ENCODE measurements at places on chromosomes 6 and 20. TPM values are rescaled to one million over a fixed set of nuclear protein-coding genes. Genes with fewer than 3 reads are reported as not detected.
A peak's percentile ranks its signal among the peaks of the same experiment; 100 is the strongest.

SNPH gene
- total RNA-seq = 1.8 TPM

C6orf62 gene
- total RNA-seq = 125 TPM

ABHD12 gene
- total RNA-seq = 56.6 TPM

RUNX2 gene
- total RNA-seq = 0.26 TPM

PLCB4 gene
- 10.1 TPM for total RNA-seq

HACE1 gene
- 17.0 TPM for total RNA-seq

HLA-DMB gene
- total RNA-seq = 1.7 TPM

BTBD9 gene
- total RNA-seq = 7.8 TPM

PPARD gene
- 13.9 TPM for total RNA-seq

PCK1 gene
- total RNA-seq = not detected

CDSN gene
- total RNA-seq = not detected

HCK gene
- 1.8 TPM for total RNA-seq

GSTA1 gene
- not detected for total RNA-seq

- H3K27me3 ChIP-seq = no peaks in the 10 kb centered on the region
- no peak overlapping the region for H3K27ac ChIP-seq
- no peaks in the 10 kb centered on the region for H3K4me1 ChIP-seq
- DNase-seq = no peak
- no peaks in the 10 kb centered on the region for H3K36me3 ChIP-seq
Observed at GRCh38 chr6:134657751-134658527, 292.0 kb downstream of the ALDH8A1 start.

- no peak overlapping the region for H3K4me3 ChIP-seq
- H3K27ac ChIP-seq = no peak overlapping the region
- no peaks in the 10 kb centered on the region for H3K27me3 ChIP-seq
- no peaks in the 10 kb centered on the region for H3K4me1 ChIP-seq
- no peaks in the 10 kb centered on the region for H3K36me3 ChIP-seq
Observed at GRCh38 chr20:24257171-24257570, 212.3 kb upstream of the SYNDIG1 start.

GRCh38 chr6:13044390-13044789 is 283.9 kb downstream of the TBC1D7 start:
- peak; percentile 61 for DNase-seq
- no peaks in the 10 kb centered on the region for H3K27me3 ChIP-seq
- H3K4me3 ChIP-seq = no peak overlapping the region
- no peak overlapping the region for H3K27ac ChIP-seq
- no peaks in the 10 kb centered on the region for H3K4me1 ChIP-seq
- H3K36me3 ChIP-seq = no peaks in the 10 kb centered on the region

DNA sequence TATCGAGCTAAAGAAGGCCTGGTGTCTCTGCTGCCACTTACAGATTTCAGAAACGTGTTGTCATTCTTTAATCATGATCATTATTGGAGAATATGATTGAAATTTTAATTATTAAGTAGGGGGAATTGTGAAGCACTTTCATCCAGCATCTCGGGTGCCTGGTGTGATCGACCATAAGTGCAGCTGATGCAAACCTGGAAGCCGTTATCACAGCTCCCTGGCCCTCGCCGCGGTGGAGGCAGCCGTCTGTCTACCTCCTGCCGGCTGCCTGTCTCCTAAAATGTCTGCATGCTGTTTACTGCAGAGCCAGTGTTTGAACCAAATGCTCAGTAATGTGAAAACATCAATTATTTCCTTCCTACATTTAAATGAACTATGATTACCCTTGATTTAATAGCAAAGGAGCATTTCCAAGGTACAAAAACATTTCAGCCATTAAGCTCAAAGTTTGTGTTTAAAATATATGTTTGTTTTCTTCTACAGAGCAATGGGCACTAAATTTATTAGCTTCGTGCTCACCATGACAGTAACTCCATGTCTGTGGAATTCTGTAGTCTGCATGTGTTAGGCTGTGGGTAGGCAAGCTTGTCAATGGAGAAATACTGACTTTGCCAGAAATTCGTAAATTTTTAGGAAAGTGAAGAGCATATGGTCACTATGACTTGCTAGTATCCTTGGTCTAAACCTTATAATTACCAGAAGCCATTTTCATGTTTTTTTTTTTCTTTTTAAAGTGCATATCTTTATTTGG is 184.5 kb upstream of the AGPAT4 start:
- no peak overlapping the region for H3K4me3 ChIP-seq
- no peaks in the 10 kb centered on the region for H3K4me1 ChIP-seq
- no peak overlapping the region for H3K27ac ChIP-seq
- no peaks in the 10 kb centered on the region for H3K27me3 ChIP-seq
- no peak for DNase-seq

- H3K27ac ChIP-seq = no peak overlapping the region
- H3K4me1 ChIP-seq = no peaks in the 10 kb centered on the region
- no peaks in the 10 kb centered on the region for H3K36me3 ChIP-seq
- no peak overlapping the region for H3K4me3 ChIP-seq
- DNase-seq = no peak
Observed at GRCh38 chr6:51365566-51365965, 546.9 kb downstream of the TFAP2B start.

- H3K36me3 ChIP-seq = no peaks in the 10 kb centered on the region
- H3K4me3 ChIP-seq = no peak within 1 kb of the TSS
- no peak within 1 kb of the TSS for H3K27ac ChIP-seq
- H3K27me3 ChIP-seq = no peaks in the 10 kb centered on the region
- peaks cover 9% of the 10 kb centered on the region for H3K4me1 ChIP-seq
Observed at GRCh38 chr6:52186075-52186474, at the start of gene IL17A. Gene IL17A, plus strand, starts transcription at chr6:52186375. Its CDS starts 57 bp downstream, at chr6:52186432.

DNA sequence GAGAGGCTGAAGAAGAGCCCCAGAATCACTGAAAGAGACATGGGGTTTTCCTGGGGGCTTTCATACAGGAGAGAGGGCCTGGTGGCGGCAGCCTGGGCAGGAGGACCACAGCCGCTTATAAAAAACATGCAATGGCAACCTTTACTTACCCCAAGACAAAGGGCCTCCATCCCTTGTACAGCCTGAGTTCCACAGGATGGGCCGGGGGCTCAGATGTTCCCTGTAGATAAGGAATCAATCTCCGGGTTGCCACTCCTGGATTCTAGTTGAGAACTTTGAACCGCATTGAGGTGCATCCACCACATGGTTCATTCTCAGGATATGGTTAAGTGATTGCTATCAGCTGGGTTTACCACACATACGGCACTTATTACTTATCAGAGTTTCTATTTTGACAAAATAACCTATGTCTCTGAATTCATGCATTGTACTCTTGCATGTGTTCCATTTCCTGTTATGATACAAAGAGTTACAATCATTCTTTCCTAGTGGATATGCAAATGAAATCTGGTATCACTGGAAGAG is 677.6 kb downstream of the KIF16B start:
- no peaks in the 10 kb centered on the region for H3K36me3 ChIP-seq
- H3K27me3 ChIP-seq = no peaks in the 10 kb centered on the region
- no peak overlapping the region for H3K4me3 ChIP-seq
- no peak overlapping the region for H3K27ac ChIP-seq

DNA sequence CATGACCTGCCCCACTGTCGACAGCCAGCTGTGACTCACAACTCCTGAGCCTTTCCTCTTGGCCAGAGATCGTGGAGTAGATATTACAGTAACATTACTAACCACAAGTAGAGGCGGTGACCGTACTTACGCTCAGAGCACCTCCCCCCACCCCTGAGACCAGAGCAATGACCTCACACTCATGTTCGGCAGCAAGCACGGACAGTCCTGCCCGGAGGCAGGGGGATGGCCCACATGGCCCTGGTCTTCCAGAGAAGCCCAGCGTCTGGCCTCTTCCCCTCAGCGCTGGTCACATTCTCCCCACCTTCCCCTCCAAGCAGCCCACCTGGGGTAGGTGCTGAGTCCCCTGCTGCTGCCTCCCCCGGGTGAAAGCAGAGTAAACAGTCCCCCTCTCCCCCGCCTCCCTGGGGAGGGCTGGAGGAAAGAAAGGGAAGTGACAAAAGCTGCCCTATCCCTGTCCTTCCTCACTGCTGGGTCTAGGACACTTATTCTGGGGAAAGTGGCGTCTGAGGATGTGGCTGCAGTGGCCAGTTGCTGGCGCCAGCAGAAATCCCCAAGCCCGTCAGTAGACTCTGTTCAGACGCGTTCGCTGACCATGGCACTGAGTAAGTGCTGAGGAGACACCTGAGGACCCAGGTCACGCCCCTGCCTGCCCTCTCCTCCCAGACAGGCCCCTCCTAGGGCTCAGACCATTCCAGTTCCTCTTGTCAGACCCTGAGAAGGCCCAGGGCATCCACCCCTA is 68.5 kb downstream of the MRPL14 start:
- no peak overlapping the region for H3K27ac ChIP-seq
- peaks cover 7% of the 10 kb centered on the region for H3K36me3 ChIP-seq
- DNase-seq = no peak
- H3K4me3 ChIP-seq = 0 out of 3 replicates have a peak overlapping the region, but pooled peaks have one; percentile 11

DNA sequence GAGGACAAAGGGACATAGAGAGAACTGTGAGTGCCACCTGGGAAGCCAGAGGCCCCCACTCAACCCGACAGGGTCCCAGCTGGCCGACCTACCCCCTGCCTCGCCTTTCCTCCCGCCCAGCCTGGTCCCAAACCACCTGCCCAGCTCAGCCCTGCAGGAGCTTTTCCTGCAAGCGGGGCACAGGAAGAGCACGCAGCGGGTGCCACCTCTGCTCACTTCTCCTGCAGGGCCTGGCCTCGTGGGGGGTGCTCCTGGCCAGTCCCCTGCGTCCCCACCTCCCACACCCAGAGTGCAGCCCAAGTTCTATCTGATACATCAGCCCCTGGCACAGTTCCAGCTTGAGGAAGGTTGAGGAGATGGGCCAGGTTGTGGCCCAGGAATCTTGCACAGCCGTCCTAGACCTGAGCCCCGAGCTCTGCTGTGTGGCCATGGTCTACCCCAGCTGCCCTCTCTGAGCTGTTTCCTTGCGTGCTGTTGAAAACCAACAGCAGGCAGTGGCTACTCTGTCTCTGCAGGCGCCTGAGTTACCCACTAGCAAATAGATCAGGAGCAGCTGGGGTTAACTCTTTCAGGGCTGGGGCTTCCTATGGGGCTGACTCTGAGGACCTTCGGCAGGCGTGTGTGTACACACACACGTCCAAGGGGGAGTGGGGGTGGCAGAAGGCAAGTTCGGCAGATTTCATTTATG is 1.7 kb downstream of the NECAB3 start:
- peaks cover 4% of the 10 kb centered on the region for H3K4me1 ChIP-seq
- no peak overlapping the region for H3K27ac ChIP-seq
- no peaks in the 10 kb centered on the region for H3K27me3 ChIP-seq
- H3K4me3 ChIP-seq = peak overlapping the region; percentile 87

- H3K4me1 ChIP-seq = no peaks in the 10 kb centered on the region
- H3K36me3 ChIP-seq = no peaks in the 10 kb centered on the region
- no peak overlapping the region for H3K4me3 ChIP-seq
Observed at GRCh38 chr6:33906439-33906838, 102.6 kb upstream of the MLN start.

DNA sequence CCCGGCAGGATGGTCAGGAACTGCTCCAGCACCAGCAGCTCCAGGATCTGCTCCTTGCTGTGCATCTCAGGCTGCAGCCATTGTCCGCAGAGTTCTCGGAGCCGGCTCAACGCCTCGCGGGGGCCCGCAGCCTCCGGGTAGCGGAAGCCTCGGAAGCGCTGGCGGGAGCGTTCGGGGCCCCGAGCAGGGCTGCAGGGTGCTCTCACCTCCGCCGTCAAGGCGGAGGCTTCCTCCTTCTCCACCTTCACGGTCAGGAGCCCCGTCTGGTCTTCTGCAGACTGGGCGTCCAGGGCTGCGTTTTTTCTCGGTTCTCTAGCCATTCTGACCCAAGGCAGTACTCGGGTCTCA is 434 bp downstream of the ZKSCAN4 start:
- no peaks in the 10 kb centered on the region for H3K27me3 ChIP-seq
- no peak overlapping the region for H3K27ac ChIP-seq
- H3K4me3 ChIP-seq = peak overlapping the region; percentile 96
- no peaks in the 10 kb centered on the region for H3K4me1 ChIP-seq

GRCh38 chr6:54096811-54097210 is 14.4 kb upstream of the MLIP start:
- DNase-seq = no peak
- no peaks in the 10 kb centered on the region for H3K36me3 ChIP-seq
- H3K27ac ChIP-seq = no peak overlapping the region

GRCh38 chr20:32652739-32653526 is 20.8 kb downstream of the C20orf203 start:
- H3K36me3 ChIP-seq = no peaks in the 10 kb centered on the region
- H3K27ac ChIP-seq = no peak overlapping the region
- DNase-seq = peak; percentile 87
- H3K27me3 ChIP-seq = no peaks in the 10 kb centered on the region
- no peak overlapping the region for H3K4me3 ChIP-seq

GRCh38 chr6:8225113-8225512 is 122.8 kb upstream of the EEF1E1 start:
- H3K36me3 ChIP-seq = no peaks in the 10 kb centered on the region
- H3K27ac ChIP-seq = no peak overlapping the region
- no peaks in the 10 kb centered on the region for H3K27me3 ChIP-seq

- H3K27me3 ChIP-seq = no peaks in the 10 kb centered on the region
- H3K4me1 ChIP-seq = no peaks in the 10 kb centered on the region
- H3K36me3 ChIP-seq = no peaks in the 10 kb centered on the region
- H3K27ac ChIP-seq = no peak overlapping the region
- DNase-seq = no peak
- H3K4me3 ChIP-seq = no peak overlapping the region
Observed at GRCh38 chr6:45710304-45710821, 305.3 kb downstream of the CLIC5 start.

GRCh38 chr20:54335299-54335698 is 127.4 kb downstream of the PFDN4 start:
- no peaks in the 10 kb centered on the region for H3K27me3 ChIP-seq
- no peak overlapping the region for H3K27ac ChIP-seq
- peaks cover 2% of the 10 kb centered on the region for H3K36me3 ChIP-seq
- H3K4me1 ChIP-seq = no peaks in the 10 kb centered on the region
- DNase-seq = no peak

- no peak overlapping the region for H3K4me3 ChIP-seq
- H3K27me3 ChIP-seq = no peaks in the 10 kb centered on the region
- DNase-seq = no peak
Observed at GRCh38 chr6:56435326-56435725, 187.9 kb upstream of the COL21A1 start.

GRCh38 chr6:90537723-90538258 is 49.1 kb downstream of the MAP3K7 start:
- no peak overlapping the region for H3K27ac ChIP-seq
- H3K4me3 ChIP-seq = no peak overlapping the region
- no peak for DNase-seq
- H3K4me1 ChIP-seq = no peaks in the 10 kb centered on the region
- H3K27me3 ChIP-seq = no peaks in the 10 kb centered on the region

DNA sequence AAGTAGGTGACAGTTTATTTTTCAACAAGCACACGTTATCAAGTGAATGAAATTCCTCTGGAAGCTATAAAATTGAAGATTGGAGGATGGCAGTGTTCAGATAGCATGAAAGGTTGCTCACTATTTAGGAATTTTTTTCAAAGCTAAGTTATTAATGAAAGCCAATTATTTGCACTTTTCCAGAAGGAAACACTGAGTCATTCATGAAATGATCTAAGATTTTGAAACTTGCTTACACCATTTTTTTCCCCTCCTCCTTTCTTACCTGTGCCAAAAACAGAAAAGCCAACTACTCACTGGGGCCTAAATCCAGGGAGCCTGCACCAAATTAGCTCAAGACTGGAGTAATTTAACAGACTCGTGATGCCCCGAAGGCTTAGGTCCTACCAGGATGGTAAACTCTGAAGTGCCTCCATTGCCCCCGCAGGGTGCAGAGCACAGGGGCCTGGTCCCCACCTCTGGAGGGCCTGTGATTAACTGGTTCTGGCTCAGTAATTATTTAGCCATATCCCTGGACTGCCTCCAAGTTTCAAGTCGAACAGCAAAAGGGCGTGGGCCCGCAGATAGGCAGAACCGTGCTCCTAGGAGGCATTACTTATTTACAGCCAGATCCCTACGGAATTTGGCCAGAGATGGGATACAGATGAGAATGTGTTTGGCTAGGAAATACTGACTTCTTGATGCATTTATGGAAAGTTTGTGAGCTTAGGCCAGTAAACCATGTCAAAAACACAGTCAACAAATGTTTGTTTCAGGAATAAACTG is 28.0 kb upstream of the ZNF217 start:
- no peak for DNase-seq
- no peaks in the 10 kb centered on the region for H3K36me3 ChIP-seq
- H3K4me1 ChIP-seq = peaks cover 8% of the 10 kb centered on the region
- H3K27ac ChIP-seq = peak overlapping the region; percentile 32
- no peak overlapping the region for H3K4me3 ChIP-seq

Measured in H9 (cell line).